ENCODE measurements at places on chromosomes 6 and 20.

DNA sequence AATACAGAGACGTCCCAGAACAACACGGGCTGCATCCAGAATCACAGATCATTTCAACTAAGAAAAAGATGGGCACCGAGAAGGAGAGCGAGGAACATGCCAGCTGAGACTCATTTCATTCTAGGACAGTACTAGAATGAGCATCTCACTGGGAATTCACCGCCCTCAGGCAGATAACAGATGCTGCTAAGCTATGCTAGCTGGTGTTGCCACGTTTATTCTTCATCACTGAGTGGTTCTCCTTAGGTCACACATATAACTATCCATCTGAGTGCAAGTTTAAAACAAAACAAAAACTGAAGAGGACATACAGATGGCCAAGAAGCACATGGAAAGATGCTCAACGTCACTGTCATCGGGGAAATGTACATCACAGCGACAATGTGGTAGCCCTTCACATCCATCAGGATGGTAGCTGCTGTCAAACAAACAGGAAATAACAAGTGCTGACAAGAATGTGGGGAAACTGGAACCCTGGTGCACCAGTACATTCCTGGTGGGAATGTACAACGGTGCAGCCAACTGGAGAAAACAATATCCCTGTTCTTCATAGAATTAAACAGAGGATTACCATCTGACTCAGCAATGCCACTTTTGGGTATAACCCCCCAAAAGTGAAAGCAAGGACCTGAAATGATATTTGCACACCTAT, 97.6 kb downstream of the SLC22A23 start:
- no peak for DNase-seq

DNA sequence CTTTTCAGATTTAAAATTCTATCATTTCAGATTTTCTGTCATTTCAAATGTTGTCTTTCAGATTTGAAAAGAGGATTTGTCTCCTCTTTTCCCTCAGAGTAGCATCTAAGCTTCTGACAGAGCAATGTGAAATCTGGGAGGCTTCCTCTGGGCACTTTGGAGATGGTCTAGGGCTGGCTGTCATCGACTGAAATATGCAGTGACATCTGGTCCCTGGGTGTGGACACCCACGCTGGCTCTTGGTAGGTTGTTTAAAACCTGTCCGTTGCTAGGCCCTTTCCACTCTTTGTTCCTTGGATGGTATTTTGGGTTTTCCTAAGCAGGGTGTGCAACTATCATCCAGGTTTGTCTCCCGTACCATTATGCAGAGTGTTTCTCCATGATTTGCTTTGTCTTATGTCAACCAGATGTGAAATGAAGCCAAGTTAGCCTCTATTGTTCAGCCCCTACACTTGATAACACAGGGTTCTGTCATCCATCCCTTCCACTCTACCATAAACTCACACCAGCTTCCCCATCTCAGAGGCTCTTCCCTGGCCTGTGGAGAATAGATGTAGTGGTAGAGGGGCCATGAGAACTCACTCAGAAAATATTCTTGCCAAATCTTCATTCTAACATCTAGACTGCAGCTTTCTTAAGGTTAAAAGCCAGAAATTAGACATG, 5.0 kb upstream of the VIP start:
- DNase-seq, result no peak

DNA sequence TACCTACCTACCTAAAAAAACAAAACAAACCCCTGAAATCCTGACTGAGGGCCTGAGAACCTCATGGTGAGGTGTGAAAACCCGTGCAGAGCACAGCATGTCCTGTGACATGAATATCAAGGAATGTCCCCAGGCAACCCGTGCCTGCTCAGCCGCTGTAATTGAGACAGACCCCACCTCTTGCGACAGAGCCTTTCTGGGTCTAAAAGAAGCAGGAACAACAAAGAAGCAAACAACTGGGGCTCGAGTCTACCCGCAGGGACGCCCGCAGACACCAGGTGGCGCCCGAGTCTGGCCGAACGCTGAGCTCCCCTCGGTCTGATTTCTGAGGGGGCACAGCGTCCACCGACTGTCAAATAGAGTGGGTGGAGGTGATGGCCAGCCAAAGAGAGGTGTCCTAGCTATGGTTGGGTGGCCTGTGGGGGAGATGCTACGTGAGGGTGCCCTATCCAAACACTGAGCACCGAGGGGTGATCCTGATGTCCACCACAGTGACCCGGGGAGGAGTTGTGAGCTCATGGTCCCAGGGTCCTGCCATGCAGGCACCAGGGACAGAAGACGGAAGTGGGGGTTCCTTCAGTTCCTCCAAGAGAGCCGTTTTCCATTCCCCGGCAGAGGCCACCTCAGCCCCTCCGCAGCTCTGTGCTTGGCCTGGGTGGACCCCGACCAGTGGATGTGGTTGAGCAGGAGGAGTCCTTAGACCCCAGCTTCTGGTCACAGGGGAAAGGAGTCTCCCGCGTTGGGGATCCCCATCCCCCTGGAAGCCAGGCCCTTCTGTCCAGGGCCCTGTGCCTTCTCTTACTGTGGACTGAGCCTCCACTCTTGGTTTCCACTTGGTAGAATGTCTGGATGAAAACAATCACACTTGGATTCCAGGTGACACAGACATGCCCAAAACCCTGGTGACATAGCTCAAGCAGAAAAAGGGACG, 268.2 kb downstream of the CDC5L start:
- DNase-seq, result peak; percentile 76

DNA sequence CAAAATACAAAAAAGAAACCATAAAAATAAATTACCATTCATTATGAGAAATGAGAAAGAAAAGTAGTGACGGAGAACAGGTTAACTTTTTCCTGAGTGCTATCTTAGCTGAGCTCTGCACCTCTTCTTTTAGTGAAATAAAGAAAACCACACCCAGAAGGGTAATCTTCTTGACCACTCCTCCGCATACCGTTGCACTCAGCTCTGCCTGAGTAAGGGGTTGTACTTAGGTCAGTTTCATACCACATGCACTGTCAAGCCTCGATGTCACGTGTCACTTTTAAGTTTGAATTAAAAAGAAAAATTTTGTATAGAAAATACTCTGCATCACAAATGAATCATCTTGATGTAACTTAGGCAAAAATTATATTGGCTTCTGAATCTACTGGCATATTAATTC, 2.8 kb downstream of the EZR start:
- DNase-seq, result no peak

GRCh38 chr20:32451682-32452461, 93.7 kb downstream of the ASXL1 start:
- no peak for DNase-seq

- no peak for DNase-seq
These were observed 108.5 kb downstream of the LY86 start for GRCh38 chr6:6696867-6697531.

- no peak for DNase-seq
These were observed 1.7 kb upstream of the GMPR start for GRCh38 chr6:16236631-16237199.

DNA sequence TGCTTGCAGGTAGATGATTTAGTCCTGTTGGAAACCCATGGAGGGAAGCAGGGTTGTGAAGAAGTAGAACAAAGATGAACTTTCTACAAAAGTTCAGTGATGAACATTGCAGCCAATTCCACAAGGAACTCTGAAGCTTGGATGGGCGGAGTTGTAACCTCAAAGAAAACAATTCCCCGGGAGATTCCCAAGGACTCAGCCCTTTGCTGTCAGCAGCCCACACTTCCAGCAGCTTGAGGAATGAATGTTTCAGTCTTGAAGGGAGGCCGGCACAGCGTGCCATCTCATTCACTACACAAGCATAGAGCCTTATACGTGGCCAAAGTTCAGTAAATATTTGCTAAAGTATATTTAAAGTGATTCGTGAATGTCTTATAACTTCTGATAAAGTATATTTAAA, 269.4 kb downstream of the NKAIN2 start:
- no peak for DNase-seq

- DNase-seq, result no peak
These were observed 95.5 kb downstream of the CEBPB start for GRCh38 chr20:50286174-50286511.

GRCh38 chr6:36130667-36131510, 576 bp downstream of the MAPK13 start:
- DNase-seq, result peak; percentile 66

- DNase-seq, result no peak
These were observed 119.5 kb upstream of the FRMD1 start for GRCh38 chr6:168198302-168199180.

DNA sequence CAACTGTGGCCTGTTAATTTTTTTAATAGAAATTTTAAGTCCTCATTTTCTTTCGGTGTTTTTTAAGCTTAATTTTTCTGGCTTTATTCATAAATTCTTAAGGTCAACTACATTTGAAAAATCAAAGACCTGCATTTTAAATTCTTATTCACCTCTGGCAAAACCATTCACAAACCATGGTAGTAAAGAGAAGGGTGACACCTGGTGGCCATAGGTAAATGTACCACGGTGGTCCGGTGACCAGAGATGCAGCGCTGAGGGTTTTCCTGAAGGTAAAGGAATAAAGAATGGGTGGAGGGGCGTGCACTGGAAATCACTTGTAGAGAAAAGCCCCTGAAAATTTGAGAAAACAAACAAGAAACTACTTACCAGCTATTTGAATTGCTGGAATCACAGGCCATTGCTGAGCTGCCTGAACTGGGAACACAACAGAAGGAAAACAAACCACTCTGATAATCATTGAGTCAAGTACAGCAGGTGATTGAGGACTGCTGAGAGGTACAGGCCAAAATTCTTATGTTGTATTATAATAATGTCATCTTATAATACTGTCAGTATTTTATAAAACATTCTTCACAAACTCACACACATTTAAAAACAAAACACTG, 10.1 kb downstream of the HFE start:
- DNase-seq, result peak; percentile 50

DNA sequence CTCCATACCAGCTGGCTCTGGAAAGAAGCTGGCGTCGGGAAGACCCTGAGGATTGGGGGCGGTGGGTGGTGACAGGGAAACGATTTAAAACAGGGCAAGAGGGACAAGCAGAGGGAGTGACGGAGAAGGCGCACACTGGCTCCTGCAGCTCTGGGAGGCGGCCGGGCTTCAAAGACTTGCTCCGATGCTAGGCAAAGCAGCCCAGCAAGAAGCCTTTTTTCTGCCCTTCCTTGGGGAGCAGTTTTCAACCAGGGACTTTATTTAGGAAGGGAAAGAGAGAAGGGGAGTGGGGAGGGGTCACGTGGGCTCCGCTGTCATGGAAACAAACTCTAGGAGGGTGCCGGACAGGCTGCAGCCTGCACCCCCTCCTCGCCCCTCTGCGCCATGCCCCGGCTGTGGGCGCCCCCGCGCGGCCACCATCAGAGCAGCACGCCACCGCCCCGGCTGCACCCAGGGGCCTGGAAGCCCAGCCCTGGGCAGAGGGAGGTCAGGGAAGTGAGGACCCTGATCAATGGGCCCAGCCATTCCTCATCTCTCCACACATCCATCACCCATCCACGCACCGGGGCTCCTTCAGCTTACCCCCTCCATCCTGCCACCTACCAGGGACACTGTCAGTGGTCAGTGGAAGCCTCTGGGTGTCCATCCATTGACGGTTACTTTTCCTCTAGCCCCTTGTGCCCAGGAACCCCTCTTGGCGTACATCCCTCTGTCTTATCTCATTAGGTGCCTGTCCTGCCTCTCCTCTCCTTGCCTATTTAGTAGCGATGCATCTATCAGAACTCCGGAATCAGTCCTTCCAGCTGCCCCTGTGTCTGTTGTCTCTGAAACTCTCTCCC, 66.6 kb upstream of the CCDC167 start:
- DNase-seq, result peak; percentile 72

DNA sequence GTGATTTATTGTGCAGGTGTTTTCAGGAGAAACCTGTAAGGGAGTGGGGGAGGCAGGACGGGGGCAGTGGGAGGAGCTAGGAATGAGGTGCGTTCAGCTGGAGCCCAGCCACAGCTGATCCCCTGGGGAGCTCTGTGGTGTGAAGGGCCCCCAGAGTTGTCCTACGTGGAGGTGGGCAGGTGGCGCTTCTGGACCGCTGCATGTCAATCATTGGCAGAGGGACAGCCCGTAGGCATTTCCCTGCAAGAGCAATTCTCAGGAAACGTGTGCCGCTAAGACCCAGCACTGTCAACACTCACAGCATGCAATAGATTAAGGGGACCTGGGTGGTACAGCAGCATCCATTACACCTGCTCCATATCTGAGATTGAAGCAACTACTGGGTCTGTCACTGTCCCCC, 88.0 kb downstream of the PRND start:
- no peak for DNase-seq

GRCh38 chr6:1347161-1347560, 35.3 kb downstream of the FOXQ1 start:
- DNase-seq, result no peak

GRCh38 chr20:43942201-43942590, 27.5 kb downstream of the TOX2 start:
- no peak for DNase-seq

DNA sequence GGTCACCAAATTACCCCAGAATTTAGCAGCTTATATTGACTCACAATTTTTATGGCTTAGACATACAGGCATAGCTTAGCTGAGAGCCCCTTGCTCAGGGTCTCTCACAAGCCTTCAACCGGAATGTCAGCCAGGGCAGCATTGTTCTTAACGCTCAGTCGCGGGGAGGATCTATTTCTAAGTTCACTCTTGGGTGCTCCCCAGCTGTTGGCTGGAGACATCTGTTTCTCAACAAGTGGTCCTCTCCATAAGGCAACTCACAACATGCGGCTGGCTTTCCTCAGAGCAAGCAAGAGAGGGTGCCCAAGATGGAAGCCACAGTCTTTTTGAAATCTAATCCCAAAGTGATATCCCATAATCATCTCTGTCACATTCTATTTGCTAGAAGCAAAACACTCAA, 46.6 kb downstream of the SLX4IP start:
- DNase-seq, result no peak

DNA sequence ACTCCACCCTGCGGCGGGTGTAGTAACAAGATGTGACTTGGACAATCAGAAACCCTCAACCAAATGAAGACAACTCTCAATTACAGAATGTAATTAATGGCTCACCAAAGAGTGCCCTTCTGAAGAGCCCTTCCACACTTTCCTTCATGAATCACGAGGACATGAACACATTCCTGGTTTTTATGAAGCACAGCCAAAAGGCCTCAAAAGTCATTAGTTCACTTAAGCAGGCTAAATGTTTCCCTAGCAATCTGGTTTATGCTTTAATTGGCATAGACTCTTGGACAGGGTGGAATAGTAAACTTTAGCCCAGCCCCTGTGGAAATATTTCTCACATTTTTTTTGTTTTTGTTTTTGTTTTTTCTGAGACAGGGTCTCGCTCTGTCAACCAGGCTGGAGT, 20.5 kb downstream of the CPNE5 start:
- DNase-seq, result no peak

DNA sequence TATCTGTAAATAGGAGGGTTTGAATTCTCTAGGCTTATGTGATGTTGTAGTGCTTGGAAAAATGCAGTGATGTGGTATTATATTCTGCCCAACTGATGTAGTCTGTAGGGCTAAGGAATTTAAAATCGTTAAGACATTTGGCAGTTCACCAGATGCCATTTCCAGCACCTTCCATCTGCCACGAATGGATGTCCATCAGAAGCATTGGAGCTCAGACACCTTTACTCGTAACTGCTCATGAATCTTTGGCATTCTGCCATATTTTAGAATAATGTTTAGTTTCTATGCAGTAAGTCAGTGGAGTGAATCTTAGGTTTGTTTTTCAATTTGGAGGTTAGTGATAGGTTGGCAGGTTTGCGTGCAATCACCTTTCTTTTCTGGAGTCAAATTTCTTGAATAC, 2.4 kb upstream of the SYTL3 start:
- DNase-seq, result no peak

GRCh38 chr6:56693246-56693607, 50.5 kb upstream of the DST start:
- no peak for DNase-seq

All from stimulated activated CD4-positive, alpha-beta T cell treated with anti-CD3 and anti-CD28 coated beads, Interleukin-1b, Interleukin-23, amount 100 ng/mL, for 4 hours (primary cell).